Neural progenitor cell (in vitro differentiated cells): ENCODE measurements at places on chromosomes 16 and 17.

GRCh38 chr16:77113835-77114234 lies 77.2 kb upstream of the MON1B start:
- no peak for DNase-seq

DNA sequence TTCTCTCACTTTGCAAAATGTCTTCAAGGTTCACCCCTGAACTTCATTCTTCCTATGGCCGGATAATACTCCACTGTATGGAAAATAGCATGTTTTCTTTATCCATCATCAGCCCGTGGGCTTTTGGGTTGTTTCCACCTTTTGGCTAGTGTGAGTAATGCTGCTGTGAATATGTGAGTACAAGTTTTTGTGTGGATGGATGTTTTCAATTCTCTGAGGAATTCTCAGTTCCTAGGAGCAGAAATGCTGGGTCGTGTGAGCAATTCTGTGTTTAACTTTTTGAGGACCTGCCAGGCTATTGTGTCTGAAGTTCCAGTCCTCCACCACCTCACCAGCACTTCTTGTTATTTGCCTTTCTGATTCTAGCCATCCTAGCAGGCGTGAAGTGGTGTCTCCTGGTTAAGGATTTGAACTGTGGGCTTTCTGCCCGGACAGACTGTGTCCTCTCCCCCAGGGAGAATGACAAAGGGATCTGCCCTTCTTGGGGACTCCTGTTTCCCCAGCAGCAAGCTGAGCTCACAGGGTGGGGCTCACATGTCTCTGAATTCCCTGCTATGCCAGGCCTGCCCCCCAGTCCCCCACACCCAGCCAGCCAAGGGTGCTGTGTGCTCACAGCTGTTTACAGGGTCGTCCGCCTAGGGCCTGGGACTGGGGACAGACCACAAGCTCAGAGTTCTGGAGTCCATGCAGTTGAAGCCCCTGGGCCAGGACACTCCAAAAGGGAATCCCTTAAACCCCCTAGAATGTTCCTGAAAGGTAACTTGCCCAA lies 92.2 kb upstream of the CIBAR2 start:
- no peak for DNase-seq

- DNase-seq = no peak
Observed at GRCh38 chr17:5027916-5028315, 7.3 kb downstream of the SLC52A1 start.

- no peak for DNase-seq
Observed at GRCh38 chr17:42577140-42577531, 393 bp downstream of the PSMC3IP start.

DNA sequence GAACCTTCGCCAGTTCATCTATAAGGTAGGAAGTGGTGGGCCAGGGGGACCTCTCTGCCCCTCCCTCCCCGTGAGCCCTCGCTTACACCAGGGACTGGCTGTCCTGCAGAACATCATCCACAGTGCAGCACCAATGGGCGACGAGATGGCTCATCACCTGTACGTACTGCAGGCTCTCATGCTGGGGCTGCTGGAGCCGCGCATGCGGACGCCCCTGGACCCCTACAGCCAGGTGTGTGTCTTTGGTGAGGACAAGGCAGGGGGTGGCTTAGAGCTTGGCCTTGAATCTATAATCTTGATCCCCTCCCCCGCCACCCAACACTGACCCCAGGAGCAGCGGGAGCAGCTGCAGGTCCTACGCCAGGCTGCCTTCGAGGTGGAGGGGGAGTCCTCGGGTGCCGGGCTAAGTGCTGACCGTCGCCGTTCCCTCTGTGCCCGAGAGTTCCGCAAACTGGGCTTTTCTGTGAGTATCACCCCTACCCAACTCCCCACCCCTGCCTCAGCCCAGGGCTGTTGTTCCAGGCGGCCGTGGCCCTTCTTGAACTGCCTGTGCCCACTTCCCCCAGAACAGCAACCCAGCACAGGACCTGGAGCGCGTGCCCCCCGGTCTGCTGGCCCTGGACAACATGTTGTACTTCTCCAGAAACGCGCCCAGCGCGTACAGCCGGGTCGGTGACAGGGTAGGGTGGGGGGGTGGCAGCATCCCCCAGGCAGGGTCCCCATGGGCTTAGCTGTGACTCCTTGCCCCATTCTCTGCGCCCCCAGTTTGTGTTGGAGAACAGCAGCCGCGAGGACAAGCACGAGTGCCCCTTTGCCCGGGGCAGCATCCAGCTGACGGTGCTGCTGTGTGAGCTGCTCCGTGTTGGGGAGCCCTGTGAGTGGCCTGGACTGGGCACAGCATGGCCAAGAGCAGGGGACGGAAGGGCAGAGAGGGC lies 2.7 kb downstream of the ELMO3 start:
- DNase-seq = no peak

GRCh38 chr16:591231-591630 lies 1.4 kb downstream of the RAB40C start:
- DNase-seq = no peak
